Pulmonary artery endothelial cell (primary cell): ENCODE measurements at places on chromosomes 16 and 17. TPM values are rescaled to one million over a fixed set of nuclear protein-coding genes. Genes with fewer than 3 reads are reported as not detected.

HOXB7 gene
- total RNA-seq = 0.11 and 0.59 TPM in 2 replicates

KRTAP9-9 gene
- total RNA-seq = not detected in 2 replicates

DPEP2NB gene
- total RNA-seq = not detected in 2 replicates

C16orf86 gene
- 2.6 and 3.7 TPM in 2 replicates for total RNA-seq

ZNF287 gene
- 4.0 and 4.2 TPM in 2 replicates for total RNA-seq

PCGF2 gene
- total RNA-seq = 6.4 and 6.9 TPM in 2 replicates

MMP15 gene
- 3.6 and 5.1 TPM in 2 replicates for total RNA-seq

SSTR5 gene
- 0.07 TPM in 1 of 2 replicates, not detected in the other for total RNA-seq

PMFBP1 gene
- total RNA-seq = 0.21 and 0.33 TPM in 2 replicates

PRPF8 gene
- total RNA-seq = 98.5 and 117 TPM in 2 replicates
